ENCODE measurements at places on chromosomes 2 and 18.

DNA sequence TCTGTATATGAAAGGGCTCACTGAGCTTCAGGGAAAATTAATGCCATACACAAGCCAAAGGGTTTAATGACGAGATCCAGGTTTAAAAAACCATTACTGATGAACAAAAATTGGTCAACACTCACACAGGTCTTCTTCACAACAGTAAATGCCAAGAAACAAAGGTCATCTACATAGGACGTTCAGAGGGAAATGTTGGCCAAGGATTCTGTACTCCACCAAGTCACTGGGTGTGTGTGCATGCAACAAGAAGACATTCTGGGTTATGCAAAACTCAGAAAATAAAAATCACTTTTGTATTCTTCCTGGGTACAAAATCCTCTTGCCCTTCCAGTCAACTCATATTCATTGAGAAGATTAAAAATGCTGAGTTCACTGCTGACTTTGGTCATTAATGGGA lies 78.3 kb downstream of the ACTR2 start:
- no peaks in the 10 kb centered on the region for H3K36me3 ChIP-seq
- H3K4me3 ChIP-seq, result no peak overlapping the region
- no peak overlapping the region for H3K27ac ChIP-seq
- no peak for DNase-seq

- no peak overlapping the region for H3K27ac ChIP-seq
- no peaks in the 10 kb centered on the region for H3K36me3 ChIP-seq
- no peak overlapping the region for H3K4me3 ChIP-seq
- DNase-seq, result no peak
Measured at GRCh38 chr18:76783786-76784484, 38.4 kb upstream of the ZNF236 start.

DNA sequence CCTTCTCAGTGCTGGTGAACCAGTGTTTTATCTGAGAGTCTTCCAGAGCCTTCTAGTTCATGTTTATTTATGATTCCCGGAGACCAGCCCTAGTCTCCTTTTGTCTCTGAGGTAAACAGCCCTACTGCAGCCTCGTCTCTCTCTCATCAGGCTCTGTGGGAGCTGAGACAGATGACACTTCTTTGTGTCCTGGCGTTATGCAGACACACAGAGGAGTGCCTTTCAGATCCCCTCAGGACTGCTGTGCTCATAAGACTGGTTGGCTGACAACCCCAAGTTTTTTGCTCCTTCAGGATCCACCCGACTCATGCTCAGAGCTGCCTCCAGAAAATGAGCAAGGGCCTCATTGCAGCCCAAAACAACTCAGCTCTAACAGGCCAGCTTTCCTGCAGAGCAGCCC lies 523.8 kb upstream of the SPHKAP start:
- no peak overlapping the region for H3K4me3 ChIP-seq
- H3K4me1 ChIP-seq, result no peaks in the 10 kb centered on the region
- DNase-seq, result no peak
- no peak overlapping the region for H3K27ac ChIP-seq
- H3K27me3 ChIP-seq, result no peaks in the 10 kb centered on the region

- peak; percentile 44 for DNase-seq
- H3K27me3 ChIP-seq, result no peaks in the 10 kb centered on the region
- peaks cover 71% of the 10 kb centered on the region for H3K4me1 ChIP-seq
- H3K36me3 ChIP-seq, result no peaks in the 10 kb centered on the region
- H3K4me3 ChIP-seq, result no peak overlapping the region
Measured at GRCh38 chr18:74373428-74373827, 57.8 kb downstream of the C18orf63 start.

GRCh38 chr2:124530203-124530602 lies 505.1 kb downstream of the CNTNAP5 start:
- no peaks in the 10 kb centered on the region for H3K4me1 ChIP-seq
- no peak overlapping the region for H3K4me3 ChIP-seq
- no peak for DNase-seq
- H3K27ac ChIP-seq, result no peak overlapping the region
- no peaks in the 10 kb centered on the region for H3K36me3 ChIP-seq

GRCh38 chr2:149617476-149617875 lies 29.9 kb upstream of the MMADHC start:
- H3K27ac ChIP-seq, result no peak overlapping the region
- H3K27me3 ChIP-seq, result peaks cover 10% of the 10 kb centered on the region
- DNase-seq, result no peak
- no peaks in the 10 kb centered on the region for H3K4me1 ChIP-seq
- H3K4me3 ChIP-seq, result no peak overlapping the region
- H3K36me3 ChIP-seq, result no peaks in the 10 kb centered on the region

DNA sequence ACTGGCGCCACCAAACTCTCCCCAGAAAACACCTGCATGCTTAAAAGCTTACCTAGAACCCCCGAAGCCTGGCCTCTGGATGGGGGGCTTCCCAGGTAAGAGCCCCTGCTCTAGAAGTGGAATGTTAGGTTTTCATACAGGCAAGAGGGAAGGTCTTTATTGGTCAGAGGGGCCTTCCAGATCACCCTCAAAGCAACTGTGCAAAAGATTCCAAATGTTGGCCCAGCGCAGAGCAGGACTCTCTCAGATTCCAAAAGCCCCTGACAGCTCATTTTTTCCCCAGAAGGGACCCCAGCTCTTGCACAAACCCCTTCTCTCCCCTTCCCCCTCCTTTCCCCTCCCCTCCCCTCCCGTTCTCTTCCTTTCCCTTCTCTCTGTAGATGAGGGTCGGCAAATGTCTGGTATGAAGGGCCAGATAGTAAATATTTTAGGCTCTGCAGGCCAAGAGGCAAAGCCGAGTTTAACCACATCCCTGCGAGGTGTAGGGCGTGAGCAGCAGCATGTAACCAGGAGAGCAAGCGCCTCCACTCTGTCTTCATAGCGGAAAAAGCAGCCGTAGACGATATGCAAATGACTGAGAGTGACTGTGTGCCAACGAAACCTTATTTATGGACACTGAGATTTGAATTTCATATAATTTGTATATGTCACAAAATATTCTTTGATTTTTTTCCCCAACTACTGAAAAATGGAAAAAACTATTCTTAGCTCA lies 116.9 kb downstream of the SMAD7 start:
- peak overlapping the region; percentile 85 for H3K27ac ChIP-seq
- peak overlapping the region; percentile 65 for H3K4me3 ChIP-seq
- H3K36me3 ChIP-seq, result no peaks in the 10 kb centered on the region
- H3K4me1 ChIP-seq, result peaks cover 48% of the 10 kb centered on the region

DNA sequence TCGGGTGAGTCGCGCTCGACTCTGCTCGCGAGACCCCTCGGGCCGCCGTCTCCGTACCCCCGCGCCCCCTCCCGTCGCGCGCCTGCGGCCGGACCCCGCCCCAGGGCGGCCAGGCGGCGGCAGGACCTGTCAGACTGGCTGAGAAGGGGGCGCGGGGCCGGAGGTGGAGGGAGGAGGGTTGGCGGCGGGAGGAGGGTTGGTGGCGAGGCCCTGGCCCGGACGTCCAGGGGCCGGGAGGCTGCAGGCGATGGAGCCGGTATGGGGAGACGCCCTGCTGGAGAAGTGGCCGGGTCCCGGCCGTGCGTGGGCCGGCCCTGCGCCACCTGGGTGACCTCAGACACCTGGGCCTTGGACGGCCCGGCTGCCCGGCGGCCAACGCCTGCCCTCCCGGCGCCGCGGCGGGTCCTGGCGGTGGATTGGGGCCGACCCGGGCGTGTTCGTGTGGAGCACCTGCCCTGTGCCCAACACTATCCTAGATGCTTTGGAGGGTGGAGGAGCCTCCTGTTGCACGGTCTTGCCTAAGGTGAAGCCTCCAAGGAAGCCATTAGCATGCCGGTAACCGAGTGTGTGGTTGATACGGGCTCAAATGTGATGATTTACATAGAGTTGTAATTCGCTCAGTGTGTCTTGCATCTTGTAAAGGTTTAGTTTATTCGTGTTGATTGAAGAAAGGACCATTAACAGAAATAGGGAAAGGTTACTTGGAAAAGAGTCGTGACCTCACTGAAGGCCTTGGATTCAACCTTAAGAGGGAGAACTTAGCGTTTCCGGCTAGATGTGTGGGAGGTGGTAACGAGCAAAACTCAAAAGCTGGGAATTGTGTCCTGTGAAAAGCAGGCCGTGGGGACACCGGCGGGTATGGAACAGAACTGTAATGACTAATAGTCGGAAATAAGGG lies 550 bp downstream of the MYL12B start:
- peaks cover 14% of the 10 kb centered on the region for H3K36me3 ChIP-seq
- peak; percentile 55 for DNase-seq
- peak overlapping the region; percentile 97 for H3K27ac ChIP-seq
- H3K4me1 ChIP-seq, result peaks cover 64% of the 10 kb centered on the region
- peak overlapping the region; percentile 92 for H3K4me3 ChIP-seq

- no peak overlapping the region for H3K4me3 ChIP-seq
- H3K36me3 ChIP-seq, result no peaks in the 10 kb centered on the region
- H3K27ac ChIP-seq, result no peak overlapping the region
- H3K4me1 ChIP-seq, result peaks cover 4% of the 10 kb centered on the region
- H3K27me3 ChIP-seq, result peaks cover 2% of the 10 kb centered on the region
Measured at GRCh38 chr18:62710417-62710816, 4.9 kb upstream of the PHLPP1 start.

DNA sequence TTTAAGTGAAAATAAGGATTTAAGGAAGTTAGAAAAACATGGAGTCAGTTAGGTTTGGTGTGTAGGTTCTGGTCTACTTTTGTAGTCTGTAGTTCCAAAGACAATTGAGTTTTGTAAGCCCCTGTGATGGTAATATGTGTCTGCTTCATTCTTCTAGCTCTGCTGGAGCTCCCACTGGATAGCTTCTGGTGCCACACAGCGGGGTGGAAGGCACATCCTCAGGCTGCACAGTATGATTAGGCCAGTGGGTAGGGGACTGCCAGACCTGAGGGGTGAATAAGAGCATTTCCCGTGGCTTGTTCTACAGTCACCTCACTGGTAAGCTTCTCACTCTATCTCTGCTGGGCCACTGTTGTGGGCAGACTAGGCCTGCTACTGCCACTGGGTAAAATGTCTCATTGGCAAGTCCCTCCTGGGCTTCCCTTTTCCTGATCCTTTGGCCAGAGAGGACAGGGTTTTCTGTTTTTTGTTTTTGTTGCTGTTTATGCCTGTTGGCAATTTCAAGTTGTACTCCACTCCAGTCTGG lies 44.5 kb downstream of the TMEM131 start:
- DNase-seq, result peak; percentile 13
- H3K27ac ChIP-seq, result no peak overlapping the region
- H3K4me1 ChIP-seq, result peaks cover 76% of the 10 kb centered on the region
- peaks cover 11% of the 10 kb centered on the region for H3K36me3 ChIP-seq
- no peaks in the 10 kb centered on the region for H3K27me3 ChIP-seq

DNA sequence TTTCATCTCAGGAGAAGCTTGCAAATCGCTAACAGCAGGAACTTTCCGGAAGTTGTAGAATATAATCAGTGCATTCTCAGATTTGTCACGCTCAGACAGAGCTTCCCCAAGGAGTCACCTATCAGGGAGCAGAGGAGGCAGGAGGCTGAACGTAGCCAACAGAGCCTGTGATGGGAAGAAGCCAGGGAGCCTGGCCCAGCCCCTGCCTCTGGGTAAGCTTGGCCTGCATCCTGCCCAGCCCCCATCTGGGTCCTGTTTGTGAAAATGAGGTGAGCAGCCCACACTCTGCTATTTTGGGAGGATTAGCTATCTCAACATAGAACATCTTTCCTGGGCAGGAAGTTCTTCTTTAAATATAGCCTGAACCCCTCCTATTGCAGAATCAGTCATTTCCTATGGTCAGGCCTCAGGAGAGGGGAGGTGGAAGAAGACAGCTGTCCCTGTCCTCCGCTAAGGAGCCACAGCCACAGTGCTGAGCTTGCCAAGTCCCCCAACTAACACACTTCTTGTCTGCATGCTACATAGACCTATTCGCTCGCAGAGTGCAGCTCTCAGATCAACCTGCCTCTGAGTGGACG lies 19.2 kb upstream of the PKDCC start:
- H3K4me1 ChIP-seq, result no peaks in the 10 kb centered on the region
- no peak overlapping the region for H3K4me3 ChIP-seq
- H3K27ac ChIP-seq, result no peak overlapping the region
- H3K36me3 ChIP-seq, result no peaks in the 10 kb centered on the region
- no peak for DNase-seq
- peaks cover 8% of the 10 kb centered on the region for H3K27me3 ChIP-seq

- no peaks in the 10 kb centered on the region for H3K27me3 ChIP-seq
- no peak for DNase-seq
Measured at GRCh38 chr2:42227491-42227890, 58.3 kb downstream of the EML4 start.

DNA sequence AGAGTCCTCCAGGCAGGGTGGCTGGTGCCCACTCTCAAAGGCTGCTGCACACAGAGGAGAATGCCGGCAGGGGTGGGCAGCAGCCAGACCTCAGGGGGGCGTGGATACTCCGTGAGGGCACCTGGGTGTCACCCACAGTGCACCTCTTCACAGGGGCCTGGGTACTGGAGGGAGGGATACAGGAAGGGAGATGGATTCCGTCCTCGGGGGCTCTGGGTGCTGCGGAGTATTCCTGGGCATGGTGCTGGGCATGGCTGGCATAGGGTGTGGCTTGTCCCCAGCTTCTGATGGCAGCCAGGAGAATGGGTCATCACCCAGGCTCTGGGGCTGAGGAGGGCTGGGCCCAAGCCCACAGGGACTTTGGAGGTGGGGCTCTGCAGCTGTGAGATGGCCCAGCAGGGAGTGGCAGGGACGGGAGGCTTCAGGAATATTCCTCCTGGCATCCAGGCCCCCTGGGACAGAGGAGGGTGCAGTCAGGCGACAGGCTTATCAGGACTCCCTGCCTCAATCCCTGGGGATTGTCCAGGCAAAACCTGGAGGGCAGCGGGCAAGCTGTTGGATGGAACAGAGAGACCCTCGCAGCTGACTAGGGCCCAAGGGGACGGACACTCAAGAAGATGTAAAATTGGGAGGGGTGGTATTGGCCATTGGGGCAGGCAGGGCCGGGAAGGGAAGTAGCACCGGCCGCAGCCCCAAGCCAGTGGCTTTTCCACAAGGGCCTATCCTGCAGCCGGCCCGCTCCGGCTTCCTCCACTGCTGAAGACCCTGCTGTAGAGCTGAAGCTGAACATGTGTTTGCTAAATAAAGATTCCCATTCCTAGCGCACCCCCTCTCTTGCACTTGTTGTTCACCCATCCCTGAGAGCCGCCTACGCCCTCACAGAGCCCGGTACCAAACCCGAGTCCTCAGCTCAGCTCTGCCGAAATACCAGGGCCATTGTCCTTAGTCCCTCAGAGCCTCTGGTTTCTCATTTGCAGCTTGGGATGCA lies 5.7 kb upstream of the KLHL30 start:
- DNase-seq, result no peak
- no peaks in the 10 kb centered on the region for H3K27me3 ChIP-seq
- no peak overlapping the region for H3K27ac ChIP-seq
- H3K4me3 ChIP-seq, result no peak overlapping the region
- H3K36me3 ChIP-seq, result no peaks in the 10 kb centered on the region

- no peak for DNase-seq
- H3K27me3 ChIP-seq, result peaks cover 32% of the 10 kb centered on the region
- no peaks in the 10 kb centered on the region for H3K36me3 ChIP-seq
- no peak overlapping the region for H3K27ac ChIP-seq
Measured at GRCh38 chr2:26700078-26700477, 7.6 kb downstream of the KCNK3 start.

- no peak overlapping the region for H3K27ac ChIP-seq
- no peak overlapping the region for H3K4me3 ChIP-seq
- no peak for DNase-seq
Measured at GRCh38 chr2:127278959-127279358, 15.0 kb downstream of the ERCC3 start.

- no peaks in the 10 kb centered on the region for H3K4me1 ChIP-seq
- H3K27ac ChIP-seq, result no peak overlapping the region
- no peak overlapping the region for H3K4me3 ChIP-seq
- no peaks in the 10 kb centered on the region for H3K27me3 ChIP-seq
- DNase-seq, result no peak
Measured at GRCh38 chr2:3432067-3432466, 52.6 kb downstream of the TRAPPC12 start.
